Heart right ventricle (tissue), 16 donors: ENCODE measurements at places on chromosomes 12 and 14. TPM values are rescaled to one million over a fixed set of nuclear protein-coding genes. Genes with fewer than 3 reads are reported as not detected.
A peak's percentile ranks its signal among the peaks of the same experiment; 100 is the strongest.

DNA sequence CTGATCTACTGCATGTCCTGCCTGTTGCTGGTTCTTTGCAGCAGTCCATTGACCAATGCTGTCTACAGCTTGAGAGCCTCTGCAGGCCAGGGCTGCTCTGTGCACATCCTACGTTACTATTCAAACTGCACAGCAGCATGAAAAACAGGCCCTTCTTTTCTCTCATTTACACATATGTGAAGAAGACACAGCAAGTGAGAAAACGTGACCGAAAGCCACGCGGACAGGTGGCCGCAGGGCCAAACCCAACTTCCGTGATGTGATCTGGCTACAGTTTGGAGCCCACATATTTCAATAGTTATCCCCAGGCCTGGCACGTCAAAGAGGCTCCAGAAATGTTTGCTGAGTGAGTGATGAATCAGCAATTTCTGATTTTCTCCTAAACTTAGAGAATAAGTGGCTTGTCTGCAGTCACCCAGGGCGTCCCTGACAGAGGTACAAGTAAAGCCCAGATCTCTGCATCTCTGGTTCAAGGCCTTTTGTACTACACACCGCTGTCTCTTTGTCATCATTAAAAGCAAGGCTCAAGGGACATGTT is 17.9 kb upstream of the TCL1B start:
- no peaks in the 10 kb centered on the region for H3K36me3 ChIP-seq
- H3K4me3 ChIP-seq, result no peak overlapping the region
- no peak overlapping the region for H3K27ac ChIP-seq
- no peak for DNase-seq
- peaks cover 5% of the 10 kb centered on the region for H3K27me3 ChIP-seq
- no peaks in the 10 kb centered on the region for H3K4me1 ChIP-seq

GRCh38 chr12:112939761-112940381 is 1.6 kb downstream of the OAS3 start:
- no peak overlapping the region for H3K27ac ChIP-seq
- H3K36me3 ChIP-seq, result peaks cover 32% of the 10 kb centered on the region
- H3K4me3 ChIP-seq, result peak overlapping the region; percentile 68
- H3K4me1 ChIP-seq, result peaks cover 11% of the 10 kb centered on the region
- peaks cover 6% of the 10 kb centered on the region for H3K27me3 ChIP-seq
- DNase-seq, result no peak

The CMKLR1 gene
- total RNA-seq, result 7.4 TPM

- H3K27me3 ChIP-seq, result no peaks in the 10 kb centered on the region
- no peak overlapping the region for H3K27ac ChIP-seq
- H3K36me3 ChIP-seq, result no peaks in the 10 kb centered on the region
- no peak overlapping the region for H3K4me3 ChIP-seq
Observed at GRCh38 chr12:84599539-84599938, 313.1 kb downstream of the SLC6A15 start.

The GNG2 gene
- 6.7 TPM for total RNA-seq

DNA sequence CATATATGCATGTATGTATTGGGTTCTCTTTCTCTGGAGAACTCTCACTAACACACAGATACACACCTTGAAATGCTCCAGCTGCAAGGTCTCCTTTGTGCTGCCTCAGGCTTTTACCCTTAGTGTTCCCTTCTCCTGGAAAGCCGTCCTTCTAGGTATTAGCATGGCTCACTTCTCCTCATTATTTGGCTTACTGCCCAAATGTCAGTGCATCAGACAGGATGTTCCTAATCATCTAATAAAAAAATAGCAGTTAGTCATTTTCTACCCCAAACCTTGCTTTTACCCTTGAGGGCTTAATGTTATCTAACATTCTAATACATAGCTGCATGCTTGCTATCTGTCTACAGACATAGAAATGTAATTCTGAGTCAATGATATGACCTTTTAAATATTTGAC is 109.0 kb upstream of the SLC16A7 start:
- H3K27ac ChIP-seq, result no peak overlapping the region
- no peaks in the 10 kb centered on the region for H3K36me3 ChIP-seq
- H3K4me1 ChIP-seq, result no peaks in the 10 kb centered on the region
- no peak for DNase-seq
- no peaks in the 10 kb centered on the region for H3K27me3 ChIP-seq

DNA sequence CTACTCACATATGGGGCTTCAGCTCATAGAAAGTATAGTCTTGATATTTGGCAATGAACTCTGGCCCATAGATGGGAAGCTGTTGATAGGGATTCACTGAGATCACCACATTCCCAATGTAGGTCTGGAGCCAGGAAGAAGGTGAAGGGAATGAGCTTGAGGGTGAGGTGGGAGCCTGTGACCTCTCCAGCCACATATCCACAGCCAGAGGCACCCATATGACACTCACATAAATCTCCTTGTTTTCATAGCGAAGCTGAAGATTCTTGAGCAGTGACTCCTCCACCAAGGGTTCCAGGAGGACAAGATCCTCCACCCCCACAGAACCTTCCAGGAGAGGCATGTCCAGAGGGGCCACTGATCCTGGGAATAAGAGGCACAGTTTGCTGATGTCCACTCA is 1.9 kb downstream of the MYO1A start:
- H3K27ac ChIP-seq, result no peak overlapping the region
- DNase-seq, result no peak
- no peaks in the 10 kb centered on the region for H3K4me1 ChIP-seq
- H3K36me3 ChIP-seq, result no peaks in the 10 kb centered on the region
- H3K4me3 ChIP-seq, result no peak overlapping the region

The SLC17A8 gene
- not detected for total RNA-seq

The KIF21A gene
- 60.9 TPM for total RNA-seq
